Fibroblast of skin of back (primary cell): ENCODE measurements at places on chromosomes 3 and 15.

GRCh38 chr3:123920383-123920782, 36.3 kb upstream of the MYLK start:
- no peak for DNase-seq

DNA sequence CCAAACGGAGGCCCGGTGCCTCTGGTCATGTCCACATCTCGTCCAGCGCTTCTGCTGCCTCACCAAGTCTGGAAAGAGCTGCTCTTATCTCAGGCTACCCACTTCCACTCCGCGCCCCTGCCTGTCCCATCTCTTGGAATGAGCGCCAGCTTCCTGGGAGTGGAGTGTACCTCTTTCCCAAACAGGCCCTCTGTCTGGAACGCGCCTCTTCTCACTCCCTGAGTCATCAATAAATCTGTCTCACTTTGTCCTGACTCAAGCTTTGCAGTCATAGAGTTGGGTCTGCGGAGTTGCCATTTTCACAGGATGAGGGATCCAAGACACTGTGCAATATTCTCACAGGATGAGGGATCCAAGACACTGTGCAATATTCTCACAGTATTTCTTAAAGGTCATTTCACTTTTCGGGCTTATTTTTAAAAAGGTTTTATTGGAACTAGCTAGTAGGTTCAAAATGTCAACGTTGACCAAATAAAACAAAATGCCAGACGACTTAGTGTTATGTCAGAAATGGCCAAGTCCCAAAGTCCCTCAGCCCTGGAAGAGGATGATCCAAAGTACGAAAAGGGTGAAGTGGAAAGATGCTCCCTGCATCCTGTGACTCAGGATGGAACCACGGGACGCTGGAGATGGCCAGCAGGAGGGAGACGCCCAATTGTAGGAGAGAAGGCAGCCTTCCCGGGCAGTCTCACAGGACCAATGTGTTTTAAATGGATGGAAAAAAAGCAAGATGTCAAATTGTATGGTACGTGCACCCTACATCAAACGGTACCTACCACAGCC, 81.1 kb downstream of the CHSY1 start:
- peak; percentile 77 for DNase-seq

- DNase-seq: no peak
These were observed 14.0 kb downstream of the SMAD6 start for GRCh38 chr15:66715720-66716655.

DNA sequence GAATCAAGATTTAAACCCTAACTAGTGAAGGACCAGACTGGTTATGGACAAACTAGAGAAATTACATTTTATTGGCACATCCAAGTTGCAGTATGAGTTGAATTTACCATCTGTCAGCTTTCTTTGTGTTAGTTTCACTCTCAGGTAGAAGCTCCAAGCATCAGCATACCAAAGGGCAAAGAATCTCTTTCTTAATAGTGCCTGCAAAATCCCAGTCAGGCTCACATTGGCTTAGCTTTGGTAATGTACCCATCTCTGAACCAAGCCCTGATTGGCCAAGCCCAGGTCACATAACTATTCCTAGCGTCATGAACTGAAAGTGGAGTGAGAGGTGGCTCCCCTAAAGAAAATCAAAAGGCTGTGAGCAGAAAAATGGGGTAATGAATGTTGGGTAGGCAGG, 66.9 kb downstream of the CCNL1 start:
- DNase-seq: no peak

DNA sequence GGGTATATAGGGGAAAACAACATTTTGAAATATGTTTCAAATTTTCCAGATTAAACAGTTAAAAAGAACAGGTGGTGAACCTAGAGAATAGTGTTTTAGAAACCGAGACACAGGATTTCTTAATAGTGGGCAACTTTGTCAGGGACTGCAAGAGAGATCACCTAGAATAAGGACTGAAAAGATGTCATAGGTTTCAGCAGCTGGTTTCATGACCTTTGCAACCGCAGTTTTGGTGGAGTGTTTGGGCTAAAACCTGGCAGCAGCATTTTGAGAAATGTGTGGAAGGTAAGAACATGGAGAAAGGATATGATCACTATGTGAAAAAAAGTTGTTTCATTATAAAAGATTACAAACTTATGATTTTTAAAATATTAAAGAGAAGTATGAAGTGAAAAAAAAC, 34.9 kb downstream of the PRKCI start:
- DNase-seq: no peak

DNA sequence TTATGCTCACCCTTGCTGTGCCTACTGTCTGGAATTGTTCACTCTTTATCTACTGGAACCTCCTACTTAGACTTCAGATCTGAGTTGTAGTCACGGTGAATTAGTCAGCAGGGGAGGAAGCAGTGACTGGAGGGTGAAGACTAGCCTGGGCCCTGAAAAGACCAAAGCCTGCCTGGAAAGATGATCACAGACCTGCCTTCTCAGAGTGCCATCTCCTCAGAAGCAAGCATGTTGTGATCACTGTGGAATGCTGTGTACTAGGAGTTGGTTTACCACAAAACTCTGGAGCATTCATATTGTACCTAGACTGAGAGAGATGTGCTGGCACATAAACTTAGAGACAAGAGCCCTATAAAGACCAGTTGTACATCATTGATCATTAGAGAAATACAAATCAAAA, 100.7 kb upstream of the SCN10A start:
- peak; percentile 22 for DNase-seq

- no peak for DNase-seq
These were observed 313.4 kb downstream of the CNTN3 start for GRCh38 chr3:74301056-74301455.
